Daoy (cell line): ENCODE measurements at places on chromosomes 3 and 15.
A peak's percentile ranks its signal among the peaks of the same experiment; 100 is the strongest.

GRCh38 chr15:52016316-52016715 lies 2.7 kb upstream of the MAPK6 start:
- no peak for DNase-seq

- no peak for DNase-seq
Measured at GRCh38 chr3:98786364-98787006, 23.3 kb downstream of the ST3GAL6 start.

DNA sequence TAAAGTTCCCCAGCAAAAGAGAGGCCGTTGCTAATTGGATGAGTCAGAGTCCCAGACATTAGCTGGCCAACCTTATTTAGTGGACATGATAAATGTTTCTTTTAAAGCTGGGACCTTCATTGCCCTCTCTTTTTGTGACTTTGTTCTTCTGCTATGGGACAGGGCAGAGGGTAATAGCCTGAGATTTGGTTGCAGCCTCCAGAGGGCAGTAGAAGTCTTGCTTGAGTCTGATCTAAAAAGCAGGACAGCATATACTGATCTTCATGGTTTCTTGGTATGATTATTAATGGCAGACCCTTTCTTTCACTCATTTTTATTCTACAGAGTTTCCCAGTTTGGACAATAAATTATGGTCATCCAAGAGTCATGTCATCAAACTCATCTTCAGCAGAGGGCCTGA lies 25.1 kb upstream of the ZKSCAN7 start:
- DNase-seq = no peak

- no peak for DNase-seq
Measured at GRCh38 chr3:177066068-177066467, 131.2 kb downstream of the TBL1XR1 start.

DNA sequence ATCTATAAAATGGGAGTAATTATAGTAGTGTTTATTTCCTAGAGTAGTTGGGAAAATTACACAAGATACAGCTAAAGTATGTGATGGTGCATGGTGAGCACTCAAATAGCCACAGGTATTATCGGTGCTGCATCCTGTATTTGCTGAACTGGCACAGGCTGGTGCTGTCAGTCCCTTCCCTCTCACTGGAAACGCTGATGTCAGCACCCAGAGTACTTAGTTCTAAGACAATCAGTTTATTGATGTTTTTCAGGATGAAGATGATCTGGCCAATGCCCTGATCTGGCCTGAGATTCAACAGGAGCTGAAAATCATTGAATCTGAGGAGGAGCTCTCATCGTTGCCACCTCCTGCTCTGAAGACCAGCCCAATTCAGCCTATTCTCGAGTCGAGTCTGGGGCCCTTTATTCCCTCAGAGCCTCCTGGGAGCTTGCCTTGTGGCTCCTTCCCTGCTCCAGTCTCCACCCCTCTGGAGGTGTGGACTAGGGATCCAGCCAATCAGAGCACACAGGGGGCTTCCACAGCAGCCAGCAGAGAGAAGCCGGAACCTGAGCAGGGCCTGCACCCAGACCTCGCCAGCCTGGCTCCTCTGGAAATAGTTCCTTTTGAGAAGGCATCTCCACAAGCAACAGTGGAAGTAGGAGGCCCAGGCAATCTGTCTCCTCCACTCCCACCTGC lies 49.7 kb downstream of the TMEM39A start:
- no peak for DNase-seq

DNA sequence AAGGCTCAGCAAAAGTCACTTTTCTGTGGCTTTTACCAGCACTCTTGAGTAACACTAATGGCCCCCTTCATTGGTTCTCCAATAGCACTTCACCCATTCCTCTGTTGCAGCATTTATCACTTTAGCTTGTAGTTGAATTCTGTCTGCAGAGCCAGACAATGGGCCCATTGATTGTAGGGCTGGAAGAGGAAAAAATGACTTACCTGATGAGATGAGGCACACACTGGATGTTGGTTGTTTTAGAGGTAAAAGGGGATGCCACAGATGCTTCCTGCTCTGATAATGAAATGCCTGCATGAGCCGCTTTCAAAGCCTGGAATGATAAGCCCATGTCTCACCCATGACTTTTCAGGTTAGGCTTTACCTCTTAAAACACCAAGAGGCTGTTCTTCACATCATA lies 64.3 kb downstream of the PLAAT1 start:
- no peak for DNase-seq

- no peak for DNase-seq
Measured at GRCh38 chr15:75902129-75902557, 1.5 kb upstream of the FBXO22 start.

DNA sequence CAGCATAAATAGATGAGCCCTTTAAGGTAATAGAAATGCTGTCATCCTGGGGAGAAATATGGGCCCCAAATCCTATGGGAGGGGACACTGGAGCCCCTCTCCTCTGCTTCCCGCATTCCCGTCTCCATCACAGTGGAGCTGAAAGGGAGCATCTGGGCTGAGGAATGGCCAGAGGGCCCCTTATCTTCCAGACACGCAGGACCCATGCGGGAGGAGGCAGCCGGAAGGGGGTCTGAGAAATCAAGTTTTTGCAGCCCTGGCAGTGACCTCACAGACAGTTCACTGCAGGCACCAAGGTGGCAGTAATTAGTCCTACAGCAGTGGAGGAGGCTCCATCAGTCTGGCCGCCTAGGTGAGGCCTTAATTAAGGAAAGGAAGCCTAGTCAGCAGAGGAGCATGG lies 80.2 kb downstream of the RAB11A start:
- no peak for DNase-seq

DNA sequence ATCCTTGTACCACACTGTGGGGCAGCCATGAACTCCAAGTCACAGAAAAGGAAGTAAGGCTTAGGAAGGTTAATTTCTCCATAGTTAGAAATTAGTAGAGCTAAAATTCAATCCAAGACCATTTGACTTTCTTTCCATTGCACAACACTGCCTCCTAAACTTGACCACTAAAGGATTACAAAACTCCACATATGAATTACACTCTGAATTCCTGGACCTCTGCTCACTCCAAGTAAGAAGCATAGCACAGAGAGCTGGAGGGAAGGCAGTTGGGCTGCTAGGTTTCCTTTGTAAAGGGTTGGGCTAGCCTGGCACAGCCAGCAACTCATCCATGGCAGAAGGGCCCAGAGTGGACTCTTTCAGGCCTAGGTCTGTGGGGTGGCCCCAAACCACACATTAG lies 134.4 kb downstream of the MYLK start:
- peak; percentile 38 for DNase-seq

- DNase-seq = no peak
Measured at GRCh38 chr3:65897766-65898165, 141.0 kb downstream of the MAGI1 start.

DNA sequence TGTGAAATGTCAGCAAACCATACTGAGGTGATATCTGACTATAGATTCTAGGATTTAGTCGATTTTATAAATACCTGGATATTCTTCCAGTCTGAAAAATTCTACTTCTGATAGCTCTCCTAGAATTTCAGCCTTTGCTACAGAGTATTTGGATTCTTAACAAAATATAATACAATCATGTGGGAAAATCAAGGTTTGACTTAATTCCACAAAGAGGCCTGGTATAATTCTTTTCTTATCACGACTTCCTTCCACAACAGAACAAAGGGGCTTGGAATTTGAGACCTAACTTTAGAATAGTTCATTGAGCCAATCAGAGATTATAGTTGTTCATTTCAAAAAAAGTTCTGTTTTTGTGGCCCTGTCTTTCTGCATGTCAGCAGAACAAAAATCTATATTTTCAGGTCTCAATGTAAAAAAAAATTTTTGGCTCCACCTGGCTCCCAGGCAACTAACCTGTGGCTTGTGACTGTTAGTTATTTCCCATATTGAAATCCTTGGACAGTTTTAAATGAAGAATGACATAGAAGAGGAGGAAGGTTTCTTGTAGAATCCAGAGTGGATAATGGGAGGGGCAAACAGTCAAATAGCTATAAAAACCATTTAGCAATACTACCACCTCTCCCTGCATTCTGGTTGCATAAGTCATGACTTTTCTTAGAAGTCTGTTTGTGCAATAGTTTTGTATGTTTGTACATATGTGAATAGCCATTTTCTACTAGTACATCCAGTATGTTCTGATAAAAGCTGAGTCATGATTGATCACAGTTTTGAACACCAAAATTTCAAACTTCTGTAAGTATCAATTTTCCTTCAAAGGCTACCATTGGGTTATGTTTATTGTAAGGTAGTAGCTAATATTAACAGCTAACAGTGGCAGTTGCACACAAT lies 4.0 kb downstream of the TM4SF1 start:
- no peak for DNase-seq

- no peak for DNase-seq
Measured at GRCh38 chr3:62035402-62036057, 337.8 kb downstream of the FEZF2 start.

DNA sequence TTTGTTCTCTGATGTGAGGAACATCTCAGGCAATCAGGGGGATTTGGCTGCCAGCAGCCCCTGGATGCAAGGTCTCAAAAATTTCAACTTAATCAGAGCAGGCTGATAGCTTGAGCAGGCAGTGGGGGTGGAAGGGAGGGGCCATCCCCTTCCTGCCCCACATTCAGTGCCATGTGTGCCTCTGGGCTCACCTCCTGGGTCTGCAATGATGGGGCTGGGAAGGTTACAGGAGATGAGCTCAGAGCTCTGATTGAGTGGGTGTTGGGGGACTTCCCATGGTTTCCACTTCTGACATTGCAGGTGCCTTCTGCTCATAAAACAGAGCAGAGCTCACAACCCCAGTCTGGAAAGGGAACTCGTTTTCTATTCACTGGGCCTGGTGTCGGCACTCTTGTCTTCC lies 37.0 kb downstream of the PARP16 start:
- peak; percentile 10 for DNase-seq

DNA sequence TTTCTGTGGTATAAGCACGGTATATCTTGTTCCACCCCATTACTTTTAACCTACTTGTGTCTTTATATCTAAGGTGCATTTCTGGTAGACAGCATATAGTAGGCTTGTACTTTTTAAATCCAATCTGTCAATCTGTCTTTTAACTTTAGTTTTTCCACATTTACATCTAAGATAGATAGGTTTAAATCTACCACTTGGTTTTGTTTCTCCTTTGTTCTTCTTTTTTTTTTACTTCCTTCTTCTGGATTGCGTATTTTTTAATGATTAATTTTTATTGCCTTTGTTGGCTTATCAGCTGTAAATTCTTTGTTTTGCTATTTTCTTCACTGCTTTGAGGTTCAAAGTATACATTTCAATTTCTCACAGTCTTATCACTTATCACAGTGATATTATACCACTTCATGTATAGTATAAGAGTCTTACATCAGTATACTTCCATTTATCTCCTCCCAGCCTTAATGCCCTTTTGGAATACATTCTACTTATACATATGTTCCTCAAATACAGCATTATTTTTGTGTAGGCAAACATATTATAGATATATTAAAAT lies 31.0 kb downstream of the IQCB1 start:
- no peak for DNase-seq

DNA sequence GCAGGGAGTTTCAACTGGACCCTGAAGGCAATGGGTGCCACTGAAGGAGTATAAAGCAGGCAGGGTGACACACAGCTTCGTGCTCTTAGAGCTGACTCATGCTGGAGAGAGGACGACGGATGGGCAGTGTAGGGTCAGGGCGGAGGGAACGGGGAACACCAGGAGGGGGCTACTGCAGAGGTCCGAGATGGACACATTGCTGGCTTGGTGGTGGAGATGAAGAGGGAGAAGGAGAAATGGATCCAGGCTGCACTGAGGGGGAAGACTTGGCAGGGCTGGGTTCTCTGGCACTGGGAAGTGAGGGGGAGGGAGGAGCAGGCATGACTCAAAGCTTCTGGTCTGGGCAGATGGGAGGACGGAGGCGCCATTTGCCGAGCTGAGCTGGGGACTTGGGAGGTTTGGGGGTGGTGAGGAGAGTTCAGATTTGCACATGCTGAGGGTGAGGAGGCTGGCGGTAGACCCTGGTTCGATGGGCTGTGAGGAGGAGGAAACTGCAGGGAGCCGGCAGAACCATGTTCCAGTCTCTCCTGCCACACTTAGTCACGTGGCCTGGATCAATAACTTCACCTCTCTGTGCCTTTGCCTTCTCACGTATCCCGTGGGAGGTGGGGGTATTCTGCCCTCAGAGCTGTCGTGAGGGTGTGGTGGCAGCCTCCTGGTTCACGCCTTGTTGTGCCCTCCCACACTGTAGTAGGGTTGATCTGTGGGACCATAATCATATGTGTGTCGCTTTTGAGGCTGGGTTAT lies 4.6 kb upstream of the KCTD6 start:
- peak; percentile 67 for DNase-seq

- peak; percentile 17 for DNase-seq
Measured at GRCh38 chr3:29282427-29283230, 1.8 kb downstream of the RBMS3 start.

DNA sequence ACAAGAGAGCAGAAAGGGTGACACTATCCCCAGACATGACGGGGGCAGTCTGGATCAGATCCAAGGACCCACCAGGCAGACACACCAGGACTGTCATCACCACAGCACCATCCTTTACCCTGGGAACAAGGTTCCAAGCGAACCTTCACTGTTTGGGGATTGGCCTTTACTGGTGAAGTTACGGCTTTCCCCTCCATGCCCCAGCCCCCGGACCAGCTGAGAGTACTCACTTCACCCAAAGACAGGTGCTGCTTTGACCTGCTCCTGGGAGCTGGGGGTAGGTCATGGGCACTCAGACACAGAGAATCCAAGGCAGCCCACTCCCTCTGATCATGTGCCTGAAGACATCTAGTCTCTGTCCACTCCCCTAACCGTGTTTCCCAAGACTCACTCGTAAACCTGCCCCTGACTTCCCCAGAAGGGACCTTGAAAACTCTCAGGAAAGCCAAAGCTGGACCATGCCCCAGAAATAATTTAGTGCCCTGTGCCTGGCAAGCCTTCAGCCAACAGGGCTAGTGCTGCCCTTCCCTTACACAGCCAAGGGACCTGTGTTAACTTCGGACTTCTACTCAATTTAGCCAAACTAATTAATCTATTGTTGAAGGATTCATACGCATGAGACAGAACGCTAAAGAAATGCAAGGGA lies 2.8 kb downstream of the RRP9 start:
- no peak for DNase-seq

DNA sequence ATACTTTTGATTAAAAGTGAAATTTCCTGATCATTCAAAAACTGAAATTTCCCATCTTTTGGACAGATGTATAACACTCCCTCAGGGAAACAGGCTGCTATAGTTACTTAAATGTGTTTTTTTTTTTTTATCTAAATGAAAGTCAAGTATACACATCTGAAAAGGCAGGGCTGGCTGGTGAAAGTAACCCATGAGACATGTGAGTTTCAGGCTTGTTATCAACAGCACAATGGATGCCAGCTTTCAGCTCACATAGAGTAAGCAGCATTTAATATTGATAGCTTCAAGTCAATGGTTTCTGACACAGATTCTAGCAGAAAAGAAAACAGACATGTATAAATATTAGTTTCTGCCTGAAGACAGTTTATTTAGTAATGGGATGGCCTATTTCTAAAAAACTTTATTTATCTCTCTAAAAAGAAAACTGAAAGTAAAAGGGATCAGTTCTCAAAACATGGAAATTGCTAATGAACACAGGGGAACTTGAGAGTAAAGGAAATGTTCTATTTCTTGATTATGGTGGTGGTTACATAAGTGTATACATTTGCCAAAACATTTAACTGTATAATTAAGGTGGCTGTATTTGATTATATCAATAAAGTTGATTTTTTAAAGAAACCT lies 89.7 kb upstream of the CMC1 start:
- DNase-seq = no peak

- DNase-seq = no peak
Measured at GRCh38 chr3:46707601-46708011, 6.4 kb downstream of the TMIE start.

GRCh38 chr15:41941644-41942415 lies 30.5 kb downstream of the EHD4 start:
- DNase-seq = peak; percentile 56
